ENCODE measurements at places on chromosomes 12 and 14.

GRCh38 chr14:52018252-52018651 lies 28.9 kb downstream of the RTRAF start:
- ATAC-seq, result peak; percentile 89

DNA sequence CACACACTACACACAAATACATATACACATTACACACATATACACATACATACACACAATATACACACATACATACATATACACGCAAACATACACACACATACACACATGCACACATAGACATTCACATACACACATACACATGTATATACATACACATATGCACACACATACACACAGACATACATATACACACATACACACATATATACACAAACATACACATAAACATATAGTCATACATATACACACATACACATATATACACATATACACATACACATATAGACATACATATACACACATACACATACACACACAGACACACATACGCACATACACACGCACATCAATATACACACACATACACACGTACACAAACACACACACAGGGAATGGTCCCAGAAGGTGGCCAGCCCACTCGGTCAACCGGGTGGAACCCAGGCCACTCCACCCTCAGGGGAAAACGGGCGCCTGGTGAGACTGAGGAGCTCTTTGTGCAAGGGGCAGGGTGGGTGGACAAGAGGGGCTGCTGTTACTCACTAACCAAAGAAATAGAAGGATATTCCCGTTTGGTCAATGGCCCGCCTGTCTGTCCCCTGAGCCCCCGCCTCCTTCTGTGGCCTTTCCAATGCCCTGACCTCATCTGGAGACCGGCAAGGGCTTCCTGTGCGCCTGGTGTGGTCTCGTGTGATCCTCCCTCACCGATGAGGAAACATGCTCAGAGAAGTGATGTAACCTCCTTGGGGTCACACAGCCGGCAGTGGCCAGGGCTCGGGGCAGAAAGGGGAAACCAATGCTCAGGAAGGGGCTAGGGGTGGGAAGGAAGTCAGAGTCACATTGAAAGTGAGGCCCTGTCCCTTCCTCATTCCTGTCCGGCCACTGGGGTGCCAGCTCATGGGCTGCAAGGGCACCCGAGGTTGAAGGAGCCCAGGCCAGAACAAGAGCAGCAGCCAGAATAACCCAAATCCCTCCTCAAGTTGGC lies 5.3 kb downstream of the TRPV4 start:
- ATAC-seq, result no peak

DNA sequence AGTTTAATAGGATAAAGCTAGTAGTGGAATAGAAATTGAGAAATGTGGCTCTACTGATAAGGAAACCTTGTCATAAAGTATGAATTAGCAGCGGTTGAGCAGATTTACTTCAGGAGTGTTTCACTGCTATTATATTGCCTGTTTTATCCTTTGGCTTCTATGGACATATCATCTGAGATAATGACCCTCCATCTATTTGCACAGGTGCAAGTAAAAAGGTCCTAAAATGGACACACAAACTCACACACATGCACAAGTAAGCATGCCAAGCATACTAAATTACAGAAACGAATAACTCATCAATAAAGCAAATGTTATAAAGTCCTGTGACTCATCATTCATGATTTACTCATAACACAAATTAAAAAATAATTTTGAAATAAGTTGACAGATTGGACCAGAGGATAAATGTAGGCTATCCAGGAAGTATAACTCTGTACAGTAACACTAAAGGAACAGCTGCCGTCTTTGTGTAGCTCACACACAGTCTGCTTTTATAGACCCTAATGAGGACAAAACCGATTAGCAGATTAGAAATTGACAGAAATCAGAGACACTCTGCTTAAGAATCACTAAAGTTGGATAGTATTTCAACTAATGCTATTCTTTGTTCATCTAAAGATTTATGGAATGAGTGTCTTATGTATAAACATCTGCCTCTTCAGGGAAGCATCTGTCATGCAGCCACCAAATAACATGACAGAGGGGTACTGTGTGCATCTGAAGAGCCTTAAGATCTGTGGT lies 73.9 kb downstream of the SYT1 start:
- peak; percentile 82 for ATAC-seq

DNA sequence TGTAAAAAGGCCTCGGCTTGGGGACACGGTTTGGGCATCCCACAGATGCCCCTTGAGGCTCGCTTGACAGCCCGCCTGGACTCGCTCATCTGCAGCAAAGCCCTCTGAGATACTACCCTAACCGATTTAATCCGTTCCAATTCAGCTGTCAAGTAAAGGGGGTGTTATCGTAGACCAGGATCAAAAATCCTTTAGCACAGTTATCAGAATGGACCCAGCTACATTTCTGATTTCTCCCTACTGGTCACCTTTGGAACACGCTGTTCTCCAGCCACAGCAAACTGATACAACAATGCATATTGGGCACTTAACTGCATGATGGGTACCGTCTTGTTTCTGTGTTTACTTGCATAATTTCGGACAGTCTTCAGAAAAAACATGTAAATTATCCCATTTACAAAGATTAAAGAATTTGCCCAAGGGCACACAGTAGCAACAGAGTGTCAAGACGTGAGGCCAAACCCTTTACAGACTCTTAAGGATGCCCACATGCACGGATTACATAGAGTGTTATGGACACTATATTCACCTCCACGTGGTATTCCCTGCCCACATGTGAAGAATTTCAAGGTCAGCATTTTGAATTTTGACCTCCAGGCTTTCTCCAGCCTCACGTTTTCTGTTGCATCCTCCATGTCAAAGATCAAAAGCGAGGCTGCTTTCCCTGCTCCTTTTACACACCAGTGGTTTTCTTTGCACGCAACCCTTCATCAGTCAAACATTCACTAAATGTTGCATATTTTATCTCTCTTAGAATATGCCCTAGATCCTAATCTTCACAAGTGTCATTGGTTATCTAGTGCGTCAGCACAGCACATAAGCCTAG lies 3.2 kb upstream of the DUSP6 start:
- no peak for ATAC-seq

GRCh38 chr14:50932592-50933495 lies 11.4 kb downstream of the PYGL start:
- ATAC-seq, result 0 out of 3 replicates have a peak, but pooled peaks have one; percentile 24

DNA sequence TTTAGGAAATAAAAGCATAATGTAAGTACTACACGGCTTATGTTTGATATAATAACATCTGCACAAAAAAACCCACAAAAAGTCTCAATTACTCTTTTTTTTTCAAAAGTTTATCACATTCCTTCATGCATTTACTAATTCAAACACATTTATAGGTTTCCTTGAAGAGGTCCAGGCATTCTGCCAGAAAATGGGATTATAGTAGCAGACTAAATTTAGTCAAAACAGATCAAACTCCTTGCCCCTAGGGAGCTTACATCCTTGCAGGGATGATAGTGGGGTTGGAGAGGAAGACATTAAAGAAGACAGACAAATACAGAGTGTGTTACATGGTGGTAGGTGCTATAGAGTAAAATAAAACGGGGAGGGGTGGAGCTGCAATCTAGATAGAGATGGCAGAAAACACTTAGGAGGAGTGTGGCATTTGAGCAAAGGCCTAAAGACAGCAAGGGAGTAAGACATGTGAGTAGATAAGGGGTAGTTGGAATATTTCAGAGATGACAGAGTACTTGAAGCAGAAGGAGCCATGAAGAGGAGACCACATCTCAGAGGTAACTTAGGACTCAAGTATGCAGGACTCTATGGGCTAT lies 266.9 kb downstream of the PPFIA2 start:
- no peak for ATAC-seq

- peak; percentile 54 for ATAC-seq
Observed at GRCh38 chr12:46430340-46430948, 57.9 kb upstream of the SLC38A2 start.

DNA sequence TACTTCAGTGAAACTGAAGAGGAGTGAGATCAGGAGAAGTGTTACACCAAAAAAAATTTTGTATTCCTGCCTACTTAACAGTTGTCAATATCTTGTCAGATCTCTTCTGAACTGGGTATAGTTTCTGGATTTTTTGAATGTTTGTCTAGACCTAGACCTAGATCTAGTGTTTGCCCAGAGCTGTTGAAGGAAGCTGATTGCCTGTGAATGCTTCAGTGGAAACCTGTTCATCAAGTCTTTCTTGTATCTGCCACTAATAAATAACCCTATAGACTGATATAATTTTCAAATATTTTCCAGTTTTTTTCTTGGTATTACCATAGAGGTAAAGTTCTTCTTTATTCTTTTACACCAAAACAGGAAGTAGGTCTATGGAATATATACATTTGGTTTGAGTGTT lies 781.5 kb upstream of the FBXO33 start:
- no peak for ATAC-seq

DNA sequence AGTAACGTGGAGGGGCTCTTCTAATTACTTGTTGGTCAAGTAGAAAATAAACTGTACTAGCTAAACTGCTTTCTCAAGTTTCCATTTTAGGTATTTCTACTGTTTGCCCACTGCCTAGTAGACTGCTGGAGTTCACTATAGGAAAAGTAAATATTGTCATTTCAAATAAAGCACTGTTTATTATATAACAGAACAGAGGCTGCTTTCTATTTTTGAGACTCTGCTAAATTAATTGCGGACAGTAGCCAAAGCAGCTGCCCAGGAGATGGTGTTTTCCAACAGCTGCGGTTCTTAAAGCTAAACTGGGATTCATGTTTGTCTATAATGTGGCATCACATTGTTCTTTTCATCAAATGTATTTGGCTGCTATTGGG lies 15.9 kb upstream of the SIX1 start:
- peak; percentile 36 for ATAC-seq

GRCh38 chr14:34181338-34181737 lies 230.5 kb upstream of the EGLN3 start:
- ATAC-seq, result no peak

- peak; percentile 72 for ATAC-seq
Observed at GRCh38 chr12:92574051-92574783, 128.6 kb upstream of the PLEKHG7 start.

DNA sequence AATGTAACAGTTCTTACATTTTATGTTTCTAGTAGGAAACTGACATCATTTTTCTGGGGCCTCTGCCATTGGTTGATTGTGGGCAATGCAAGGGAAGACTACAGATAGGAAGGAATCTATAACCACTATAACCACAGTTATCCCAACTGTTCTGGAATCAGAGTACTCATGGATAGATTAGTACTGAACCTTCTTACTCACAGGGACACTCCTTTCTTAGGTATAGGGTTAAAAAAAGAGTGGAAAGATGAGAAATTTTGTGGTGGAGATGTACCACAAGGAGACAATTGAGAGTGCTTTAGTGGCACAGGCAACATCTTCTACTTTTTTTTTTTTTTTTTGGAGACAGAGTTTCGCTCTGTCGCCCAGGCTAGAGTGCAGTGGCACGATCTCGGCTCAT lies 21.0 kb downstream of the TMEM116 start:
- ATAC-seq, result no peak

DNA sequence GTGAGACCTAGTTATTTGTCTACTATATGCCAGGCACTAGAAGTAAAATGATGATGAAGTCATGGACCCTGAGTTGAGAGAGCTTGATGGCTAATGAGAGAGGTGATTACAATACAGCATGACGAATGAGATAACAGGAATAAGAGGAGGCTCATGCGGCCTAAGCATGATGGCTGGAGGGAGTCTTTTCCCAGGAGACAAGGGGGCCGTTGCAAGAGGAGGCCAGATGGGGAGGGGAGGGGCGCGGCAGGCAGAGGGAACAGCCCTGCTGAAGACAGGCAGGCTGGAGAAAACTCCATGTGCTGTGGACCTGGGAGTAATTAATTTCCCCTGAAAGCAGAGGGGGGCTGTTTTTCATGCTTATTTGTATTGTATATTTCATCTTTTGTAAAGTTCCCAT lies 144.7 kb upstream of the RFLNA start:
- no peak for ATAC-seq

- ATAC-seq, result no peak
Observed at GRCh38 chr12:639566-639965, 23.7 kb downstream of the NINJ2 start.

- ATAC-seq, result peak; percentile 66
Observed at GRCh38 chr12:50024805-50025186, 498 bp downstream of the RACGAP1 start.

DNA sequence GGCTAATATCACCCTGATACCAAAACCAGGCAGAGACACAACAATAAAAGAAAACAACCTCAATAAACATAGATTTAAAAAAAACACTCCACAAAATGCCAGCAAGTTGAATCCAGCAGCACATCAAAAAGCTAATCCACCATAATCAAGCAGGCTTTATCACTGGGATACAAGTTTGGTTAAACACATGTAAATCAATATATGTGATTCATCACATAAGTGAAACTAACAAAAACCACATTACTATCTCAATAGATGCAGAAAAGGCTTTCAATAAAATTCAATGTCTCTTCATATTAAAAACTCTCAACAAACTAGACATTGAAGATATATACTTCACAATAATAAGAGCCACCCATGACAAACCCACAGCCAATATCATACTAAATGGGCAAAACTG lies 17.0 kb upstream of the TAS2R14 start:
- no peak for ATAC-seq

GRCh38 chr14:35395283-35395682 lies 9.3 kb downstream of the NFKBIA start:
- ATAC-seq, result no peak

- ATAC-seq, result no peak
Observed at GRCh38 chr12:131112021-131112420, 158.3 kb downstream of the ADGRD1 start.

GRCh38 chr12:99619389-99620158 lies 28.0 kb upstream of the GARIN6 start:
- ATAC-seq, result peak; percentile 88

DNA sequence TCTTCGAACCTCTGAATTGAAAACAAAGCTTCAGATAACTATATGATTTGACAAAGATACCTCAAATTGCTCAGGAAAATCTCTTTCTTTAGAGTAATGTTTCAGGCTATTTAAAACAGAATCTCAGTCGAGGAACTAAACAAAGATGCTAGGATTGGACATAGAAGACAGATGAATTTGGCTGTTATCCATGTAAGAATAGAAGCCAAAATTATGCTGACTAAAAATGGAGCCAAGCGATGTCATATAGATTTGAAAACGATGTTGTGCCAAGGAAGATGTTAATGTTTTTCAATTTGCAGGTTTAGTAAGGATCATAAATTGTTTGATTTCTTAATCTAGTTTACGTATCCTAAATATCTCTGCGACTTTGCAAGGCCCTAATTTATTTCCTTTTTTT lies 295.9 kb downstream of the FOXG1 start:
- no peak for ATAC-seq

DNA sequence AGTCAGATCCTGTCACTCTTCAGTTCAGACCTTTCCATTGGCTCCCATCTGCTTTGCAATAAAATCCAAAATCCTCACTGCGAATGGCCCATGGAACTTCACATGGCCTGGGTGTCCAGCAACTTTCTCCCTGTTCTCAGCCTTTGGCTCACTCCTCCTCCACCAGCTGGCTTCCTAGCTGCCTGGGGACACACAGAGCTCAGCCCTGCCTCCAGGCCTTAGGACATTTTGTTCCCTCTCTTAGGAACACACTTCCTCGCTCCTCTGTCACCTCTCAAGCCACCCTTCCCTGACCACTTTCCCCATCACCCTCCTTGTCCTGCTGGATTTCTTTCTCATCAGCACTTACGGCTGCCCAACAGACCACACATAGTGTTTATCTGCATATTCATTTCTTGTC lies 419.6 kb downstream of the MED13L start:
- no peak for ATAC-seq

GRCh38 chr14:72576258-72576657 lies 317.6 kb downstream of the DPF3 start:
- no peak for ATAC-seq

GRCh38 chr14:37091651-37092050 lies 80.8 kb downstream of the SLC25A21 start:
- ATAC-seq, result no peak

GRCh38 chr12:18849080-18849479 lies 111.2 kb downstream of the CAPZA3 start:
- no peak for ATAC-seq
